ENCODE measurements at places on chromosomes 2 and 18. TPM values are rescaled to one million over a fixed set of nuclear protein-coding genes. Genes with fewer than 3 reads are reported as not detected.

DNA sequence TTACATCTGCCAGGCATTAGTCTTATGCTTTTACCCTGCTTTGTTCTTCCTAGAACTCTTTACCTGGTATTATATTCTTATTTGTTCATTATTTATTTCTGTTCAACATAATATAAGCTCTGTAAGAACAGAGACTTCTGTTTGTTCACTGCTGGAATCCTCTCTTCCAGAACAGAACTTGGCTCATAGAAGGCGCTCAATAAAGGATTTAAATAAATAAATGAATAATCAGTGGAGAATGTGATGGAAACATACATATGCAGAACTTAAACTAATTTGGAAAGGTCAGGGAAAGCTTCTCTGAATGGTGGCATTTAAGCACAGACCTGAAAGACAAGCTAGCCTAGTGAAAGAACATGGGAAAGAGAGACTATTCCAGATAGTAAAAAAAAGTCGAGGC is 24.3 kb downstream of the NCKAP1 start:
- DNase-seq, result no peak

GRCh38 chr18:31633392-31634330 is 42.0 kb downstream of the TTR start:
- no peak for DNase-seq

DNA sequence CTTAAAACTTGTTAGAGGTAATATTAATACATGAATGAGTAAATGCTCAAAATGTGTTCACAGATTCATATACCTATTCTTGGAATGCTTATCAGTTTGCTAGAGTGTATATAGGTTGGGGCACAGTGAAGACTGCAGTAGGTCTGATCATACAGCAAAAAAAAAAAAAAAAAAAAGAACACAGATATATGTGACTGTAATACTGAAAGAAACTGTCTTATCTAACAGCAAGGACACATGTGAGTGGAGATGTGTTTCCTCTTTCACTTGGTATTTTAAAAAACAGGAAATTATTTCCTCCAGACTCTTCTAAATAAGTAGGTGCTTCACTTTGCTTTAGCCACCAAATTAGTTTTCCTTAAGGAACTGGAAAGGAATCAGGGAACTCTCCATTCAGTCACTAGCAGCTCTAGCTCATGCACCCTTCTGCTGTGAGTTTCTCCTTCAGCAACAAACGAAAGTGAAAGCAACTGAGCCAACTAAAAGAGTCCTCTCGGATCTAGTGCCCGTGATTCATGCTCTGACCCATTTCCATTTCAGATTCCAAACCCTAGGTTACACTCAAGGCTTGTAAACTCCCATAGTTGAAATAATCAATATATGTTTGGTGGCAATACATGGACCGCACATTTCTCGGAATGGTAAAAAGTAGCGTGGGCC is 98.5 kb downstream of the DSEL start:
- DNase-seq, result no peak

GRCh38 chr2:119383410-119384140 is 16.8 kb downstream of the DBI start:
- no peak for DNase-seq

GRCh38 chr18:78983512-78983911 is 3.9 kb downstream of the SALL3 start:
- no peak for DNase-seq

DNA sequence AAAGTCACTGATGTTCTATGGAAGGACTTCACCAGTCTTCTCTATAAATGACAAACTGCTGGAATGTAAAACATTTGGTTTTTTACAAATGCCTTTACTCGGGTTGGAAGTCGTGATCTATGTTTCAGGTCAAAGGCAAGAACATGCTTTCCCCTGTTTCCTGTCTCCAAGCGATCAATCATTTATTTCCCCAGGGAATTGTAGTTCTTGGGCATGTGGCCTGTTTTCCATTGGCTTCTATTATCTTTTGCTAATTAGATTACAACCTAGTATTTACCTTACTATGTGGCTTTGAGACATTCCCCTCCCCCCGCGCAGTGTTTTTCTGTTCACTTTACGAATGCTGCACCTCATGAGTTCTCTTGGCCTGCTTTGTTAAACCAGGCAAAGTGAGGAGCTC is 684.2 kb downstream of the EPHA4 start:
- DNase-seq, result no peak

DNA sequence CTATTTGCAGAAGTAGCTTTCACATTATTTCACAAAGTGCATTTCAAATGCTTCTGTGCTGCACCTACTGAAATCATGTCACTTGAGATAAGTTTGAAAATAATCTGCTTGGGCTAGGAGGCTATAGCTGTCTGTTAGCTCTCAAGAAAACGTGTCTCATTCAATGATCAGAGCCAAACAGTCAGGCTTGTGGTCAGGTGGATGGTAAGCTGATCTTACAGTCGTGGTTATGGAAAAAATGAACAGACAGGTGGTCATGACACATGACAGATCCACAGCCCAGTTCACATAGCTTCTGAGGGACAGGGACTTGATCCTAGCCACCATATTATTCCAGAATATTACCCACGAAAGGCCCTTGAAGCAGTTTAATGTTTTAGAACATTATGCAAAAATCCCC is 26.5 kb upstream of the RFX8 start:
- DNase-seq, result no peak

- no peak for DNase-seq
Measured at GRCh38 chr2:3207091-3207491, 170.5 kb downstream of the EIPR1 start.

DNA sequence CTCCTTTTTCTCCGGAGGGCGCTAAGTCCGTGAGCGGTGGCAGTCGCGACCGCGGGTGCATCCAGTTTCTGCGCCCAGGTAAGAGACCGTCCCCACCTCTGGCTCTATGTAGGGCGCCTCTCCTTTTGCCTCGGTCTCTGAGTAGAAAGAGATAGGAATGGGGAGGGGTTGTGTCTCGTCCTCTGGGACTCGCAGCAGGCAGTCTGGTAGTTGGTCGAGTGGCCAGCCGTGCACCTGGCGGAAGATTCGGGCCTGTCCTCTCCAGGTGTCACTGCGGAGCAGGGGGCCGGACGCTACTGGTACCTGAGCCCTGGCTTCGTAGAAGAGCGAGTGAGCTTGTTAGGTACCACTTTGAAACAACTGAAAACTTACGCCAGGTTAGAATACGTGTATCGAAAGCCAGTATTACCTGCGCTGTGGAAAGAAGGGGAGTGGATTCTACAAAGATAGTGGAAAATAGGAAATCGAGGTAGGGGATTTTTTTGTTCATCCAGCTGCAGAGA is 403 bp downstream of the MAP2 start:
- no peak for DNase-seq

DNA sequence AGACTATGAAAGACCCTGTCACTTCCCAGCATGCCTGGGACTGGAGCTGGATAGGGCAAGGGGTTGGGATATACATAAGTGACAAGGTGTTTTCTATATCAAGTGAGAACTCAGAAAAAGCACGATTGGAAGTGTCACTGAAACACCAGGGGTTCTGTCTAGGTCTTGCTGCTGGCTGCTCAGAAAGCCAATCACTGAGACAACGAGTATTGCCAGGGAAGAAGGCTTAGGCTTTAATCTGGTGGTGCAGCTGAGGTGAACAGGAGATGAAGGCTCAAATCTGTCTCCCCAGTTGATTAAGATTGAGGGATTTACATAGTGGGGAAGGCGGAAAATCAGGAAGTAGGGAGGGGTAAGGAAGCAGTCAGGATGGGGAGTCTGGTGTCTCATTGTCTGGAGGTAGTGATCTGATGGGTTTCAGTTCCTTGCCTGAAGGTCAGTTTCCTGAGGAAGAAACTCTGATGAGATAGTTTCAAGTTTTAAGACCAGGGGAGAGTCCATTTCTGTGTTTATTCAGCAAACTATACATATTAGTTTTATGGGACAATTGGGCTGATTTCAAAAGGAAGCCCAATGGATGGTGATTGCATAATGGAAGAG is 3.5 kb upstream of the C2orf74 start:
- DNase-seq, result no peak

The CRYBA2 gene
- 1.2 TPM for total RNA-seq

The INPP5D gene
- 8.2 TPM for total RNA-seq

The CYRIA gene
- total RNA-seq, result 3.5 TPM

The BOLL gene
- not detected for total RNA-seq

The C2orf80 gene
- total RNA-seq, result not detected

Data from mucosa of descending colon (tissue), 3 donors.